ENCODE measurements at places on chromosomes 4 and X. TPM values are rescaled to one million over a fixed set of nuclear protein-coding genes. Genes with fewer than 3 reads are reported as not detected.

Gene NEUROG2
- not detected for total RNA-seq

DNA sequence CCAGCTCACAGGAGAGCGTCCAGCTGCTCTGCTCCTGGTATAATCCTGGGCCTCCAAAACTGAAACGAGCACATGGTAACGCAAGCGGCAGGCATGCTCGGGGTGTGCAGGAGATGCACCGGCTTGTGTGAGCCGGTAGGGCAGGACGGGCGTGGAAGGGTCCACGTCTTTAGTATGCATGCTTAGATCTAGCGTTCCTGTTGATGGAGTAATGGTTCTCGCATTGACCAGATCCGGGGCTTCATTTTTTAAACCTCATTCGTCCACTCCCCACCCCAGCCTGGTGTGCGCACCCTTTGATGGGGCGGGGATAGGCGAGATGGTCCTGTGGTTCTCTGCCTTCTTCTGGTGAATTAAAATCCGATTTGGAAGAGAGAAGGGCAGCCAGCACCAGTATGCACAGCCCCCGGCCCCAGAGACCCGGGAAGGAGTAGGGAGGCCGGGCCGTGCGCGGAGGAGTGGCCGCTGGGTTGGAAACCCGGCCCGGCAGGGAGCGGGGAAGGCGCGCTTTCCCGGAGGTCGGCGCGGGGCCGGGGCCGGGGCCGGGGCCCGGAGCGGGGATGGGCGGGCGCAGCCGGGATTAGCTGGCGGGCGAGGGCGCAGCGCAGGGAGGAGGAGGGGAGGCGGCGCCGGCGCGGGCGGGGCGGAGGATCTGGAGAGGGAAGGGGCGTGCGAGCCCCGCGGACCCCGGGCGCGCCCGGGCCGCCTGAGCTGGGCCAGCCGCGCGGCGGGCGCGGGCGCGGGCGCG is 39.9 kb downstream of the FAM149A start:
- peak; percentile 80 for DNase-seq

DNA sequence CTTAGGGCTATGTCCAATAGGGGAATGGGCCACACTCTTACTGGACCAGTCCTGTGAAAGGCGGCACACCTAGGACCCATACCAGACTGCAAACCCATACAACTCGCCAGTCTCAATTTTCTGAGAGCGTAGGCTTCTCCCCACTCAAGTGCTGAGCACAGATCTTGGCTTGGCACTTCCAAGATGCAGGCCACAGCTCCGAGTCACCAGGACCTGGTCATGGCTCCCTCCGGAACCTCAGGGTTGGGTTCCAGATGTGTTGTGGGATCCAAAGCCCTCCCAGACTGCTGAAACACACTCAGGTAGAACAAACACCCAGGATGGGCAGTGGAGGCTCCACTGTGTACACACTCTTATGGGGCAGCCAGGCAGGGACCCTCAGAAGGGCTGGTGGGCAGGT is 103.3 kb downstream of the TMEM144 start:
- DNase-seq, result no peak

GRCh38 chr4:26113339-26113940 is 199.4 kb downstream of the SMIM20 start:
- no peak for DNase-seq

DNA sequence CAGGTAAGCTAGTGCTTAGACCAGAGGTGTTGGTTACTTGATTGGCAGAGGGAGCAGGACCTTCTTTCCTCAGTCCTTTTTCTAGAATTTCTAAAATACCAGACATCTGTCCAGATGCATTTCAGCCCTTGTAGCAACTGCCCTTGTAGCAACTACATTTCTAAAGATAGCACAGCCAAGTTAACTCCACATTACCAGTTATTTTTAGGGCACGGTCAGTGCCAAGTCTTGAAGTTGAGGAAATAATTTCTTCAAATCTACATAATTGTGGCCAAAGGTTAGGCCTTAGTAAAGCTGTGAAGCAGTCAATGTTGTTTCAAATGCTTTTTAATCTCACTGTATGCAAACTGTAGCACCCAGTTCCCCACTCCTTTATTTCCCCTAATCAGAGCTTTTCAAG is 62.9 kb downstream of the MID1IP1 start:
- no peak for DNase-seq

- DNase-seq, result no peak
Measured at GRCh38 chr4:4991541-4992099, 27.6 kb downstream of the CYTL1 start.

Measured in hepatocyte (in vitro differentiated cells).